Mesenteric fat pad (tissue), 1 donor: ENCODE measurements at places on chromosomes 3 and 15. TPM values are rescaled to one million over a fixed set of nuclear protein-coding genes. Genes with fewer than 3 reads are reported as not detected.

DNA sequence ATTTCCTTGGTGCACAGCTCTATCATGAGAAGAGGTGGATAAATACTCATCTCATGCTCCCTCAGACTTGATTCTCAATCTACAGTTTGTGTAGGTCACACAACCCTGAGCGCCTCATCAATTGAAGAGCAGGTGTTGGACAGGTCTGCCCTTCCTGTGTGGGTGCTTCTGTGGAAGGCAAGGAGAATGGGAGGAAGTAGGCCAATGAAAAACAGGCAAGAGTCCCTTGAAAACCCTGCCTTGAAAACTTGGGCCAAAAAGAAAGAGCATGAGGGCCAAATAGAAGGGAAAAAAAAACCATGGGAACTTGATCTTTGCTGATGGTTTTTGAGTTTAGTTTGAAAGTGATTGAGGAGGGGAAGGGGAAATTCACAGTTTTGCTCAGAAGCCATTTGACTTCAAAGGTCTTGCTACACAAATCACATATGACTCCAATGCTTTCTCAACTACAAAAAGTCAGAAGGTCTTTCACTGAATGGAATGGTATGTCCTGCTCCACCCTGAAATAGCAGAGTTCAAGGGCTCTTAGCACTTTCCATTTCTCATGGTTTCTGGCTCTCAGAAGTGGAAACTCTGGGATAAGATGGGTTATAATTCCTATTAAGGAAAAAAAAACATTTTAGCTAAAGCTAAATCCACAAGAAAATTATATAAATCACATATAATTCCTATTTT, 37.2 kb upstream of the TM4SF1 start:
- DNase-seq = no peak

- DNase-seq = no peak
These were observed 10.2 kb upstream of the SLC6A6 start for GRCh38 chr3:14392231-14392630.

DNA sequence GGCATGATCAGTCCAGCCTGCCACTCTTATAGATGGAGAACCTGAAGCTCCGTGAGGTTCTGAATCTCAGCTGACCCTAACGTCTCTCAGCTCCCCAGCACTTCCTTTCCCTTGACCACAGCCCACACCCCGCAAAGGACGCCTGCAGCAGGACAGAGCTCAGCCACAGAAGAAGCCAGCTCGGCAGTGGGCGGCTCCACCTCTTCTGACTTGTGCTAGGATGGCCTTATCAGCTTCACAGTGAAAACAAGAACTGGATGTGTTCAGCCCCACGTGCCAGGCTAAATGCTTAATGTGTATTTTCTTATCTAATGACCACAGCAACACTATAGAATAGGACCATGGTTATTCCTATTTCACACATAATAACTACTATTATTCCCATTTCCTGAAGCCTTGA, 127.6 kb downstream of the ARNT2 start:
- no peak for DNase-seq

DNA sequence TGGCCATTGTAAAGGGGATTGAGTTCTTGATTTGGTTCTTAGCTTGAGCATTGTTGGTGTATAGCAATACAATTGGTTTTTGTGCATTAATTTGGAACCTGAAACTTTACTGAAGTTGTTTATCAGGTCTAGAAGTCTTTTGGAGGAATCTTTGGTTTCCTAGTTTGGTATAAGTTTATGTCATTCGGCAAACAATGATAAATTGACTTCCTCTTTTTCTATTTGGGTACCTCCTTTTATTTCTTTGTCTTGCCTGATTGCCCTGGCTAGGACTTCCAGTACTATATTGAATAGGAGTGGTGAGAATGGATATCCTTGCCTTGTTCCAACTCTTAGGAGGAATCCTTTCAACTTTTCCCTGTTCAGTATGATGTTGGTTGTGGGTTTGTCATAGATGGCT, 32.1 kb downstream of the SPESP1 start:
- no peak for DNase-seq

GRCh38 chr15:77664428-77664827, 31.7 kb upstream of the LINGO1 start:
- no peak for DNase-seq

DNA sequence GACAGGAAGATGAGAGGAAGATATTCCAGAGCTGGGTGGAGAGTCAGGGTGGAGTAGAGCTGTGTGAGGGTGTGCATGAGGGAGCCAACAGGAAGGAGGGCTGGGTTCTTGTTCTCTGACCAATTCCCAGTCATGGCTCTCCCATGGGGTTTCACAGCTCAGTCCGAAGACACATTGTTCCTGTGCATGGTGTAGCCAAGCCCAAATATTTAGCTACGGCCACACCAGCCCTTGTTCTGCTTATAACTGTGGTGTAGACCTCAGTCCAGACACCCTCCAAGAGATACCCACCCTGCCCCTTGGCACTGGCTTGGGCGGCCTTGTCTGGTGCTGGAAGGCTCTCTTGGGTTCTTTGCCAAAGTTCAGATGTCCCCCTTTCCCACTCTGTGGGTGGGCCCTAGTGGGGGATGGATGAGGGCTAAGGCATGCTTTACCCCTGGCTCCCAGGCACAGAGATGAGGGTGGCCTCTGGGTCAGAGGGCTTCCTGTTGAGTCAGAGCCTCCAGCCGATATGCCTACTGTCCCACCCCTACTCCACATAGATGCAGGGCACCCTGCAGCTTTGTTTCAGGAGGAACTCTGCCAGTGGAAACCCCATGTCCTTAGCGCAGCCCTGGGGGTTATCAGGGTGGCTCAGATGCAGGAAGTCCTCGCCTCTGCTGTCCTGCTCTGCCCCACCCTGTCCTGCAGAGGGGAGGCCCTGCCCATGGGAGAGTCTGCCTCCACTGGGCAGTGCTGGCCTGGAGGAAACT, 271.2 kb upstream of the CTDSPL start:
- DNase-seq = no peak

- no peak for DNase-seq
These were observed 3.3 kb downstream of the CRYGS start for GRCh38 chr3:186540835-186541226.

DNA sequence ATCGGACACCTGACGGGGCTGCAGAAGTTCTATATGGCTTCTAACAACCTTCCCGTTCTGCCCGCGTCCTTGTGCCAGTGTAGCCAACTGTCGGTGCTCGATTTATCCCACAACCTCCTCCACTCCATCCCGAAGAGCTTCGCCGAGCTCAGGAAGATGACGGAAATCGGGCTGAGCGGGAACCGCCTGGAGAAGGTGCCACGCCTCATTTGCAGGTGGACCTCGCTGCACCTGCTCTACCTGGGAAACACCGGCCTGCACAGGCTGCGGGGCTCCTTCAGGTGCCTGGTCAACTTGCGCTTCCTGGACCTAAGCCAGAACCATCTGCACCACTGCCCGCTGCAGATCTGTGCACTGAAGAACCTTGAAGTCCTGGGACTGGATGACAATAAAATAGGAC, 9.8 kb upstream of the LRRC34 start:
- DNase-seq = no peak

- DNase-seq = no peak
These were observed 16.2 kb downstream of the SQOR start for GRCh38 chr15:45650889-45651525.

DNA sequence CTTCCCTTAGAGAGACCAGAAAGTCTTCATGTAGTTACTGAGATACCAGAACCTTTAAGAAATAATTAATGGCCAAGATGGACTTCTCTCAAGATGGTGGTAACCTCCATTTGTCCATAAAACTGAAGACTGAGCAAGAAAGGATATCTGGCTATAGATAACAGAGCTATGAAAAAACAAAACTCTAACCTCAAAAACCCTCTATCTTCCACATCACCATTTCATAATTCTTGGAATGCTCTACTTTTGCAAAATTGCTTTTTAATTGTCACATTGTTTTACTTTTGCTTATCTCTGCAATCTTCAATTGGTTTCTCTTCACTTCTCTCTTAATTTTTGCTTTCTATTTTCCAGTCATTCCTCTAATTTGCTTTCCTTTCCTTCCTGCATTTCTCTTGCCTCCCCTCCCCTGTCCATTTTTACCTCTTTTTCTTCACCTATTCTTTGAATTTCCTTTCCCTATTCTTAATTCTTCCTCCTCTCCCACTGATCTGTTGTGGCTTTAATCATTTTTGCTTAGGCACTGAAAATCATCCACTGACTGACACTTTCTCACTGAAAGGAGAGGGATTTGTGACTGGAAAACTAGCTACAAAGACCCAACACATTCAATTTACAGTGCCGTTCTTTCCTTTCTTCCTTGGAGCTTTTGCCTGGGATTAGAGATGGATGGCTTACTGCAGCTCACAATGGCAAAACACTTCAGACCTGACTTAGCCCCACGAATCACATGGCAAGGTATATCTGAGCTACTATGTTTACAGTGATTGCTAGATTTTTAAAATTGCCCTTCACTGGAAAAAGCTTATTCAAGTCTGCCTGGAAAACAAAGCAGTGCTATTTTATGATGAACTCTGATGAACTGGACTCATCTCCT, 242.8 kb downstream of the CHST2 start:
- no peak for DNase-seq

GRCh38 chr3:195095035-195095703, 175.8 kb downstream of the XXYLT1 start:
- DNase-seq = peak; percentile 84

The GOLGA6A gene
- not detected for total RNA-seq

The ISG20 gene
- 16.2 TPM for total RNA-seq

The SPATA12 gene
- total RNA-seq = not detected

The ACAN gene
- 1.4 TPM for total RNA-seq

The ZNF385D gene
- total RNA-seq = 18.5 TPM
